COR-L47 (cell line): ENCODE measurements at places on chromosomes 1 and 21.

DNA sequence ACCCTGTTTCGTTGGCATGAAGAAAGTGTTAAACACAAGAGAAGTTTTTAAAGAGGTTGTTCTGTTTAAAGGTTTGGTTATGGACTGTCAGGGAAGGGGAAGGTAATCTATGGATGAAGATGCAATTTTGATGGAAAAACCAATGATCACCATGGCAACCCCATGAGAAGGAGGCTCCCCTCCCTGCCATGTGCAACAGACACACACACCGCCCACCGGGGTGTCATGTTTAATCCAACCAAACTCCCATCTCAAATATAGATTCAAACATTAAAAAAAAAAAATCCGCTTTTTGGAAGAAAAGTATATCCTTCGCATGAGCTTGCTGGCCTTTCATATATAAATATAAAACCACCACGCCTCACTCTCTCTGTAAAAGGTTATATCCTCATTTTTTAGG, 80.9 kb upstream of the KRTAP19-8 start:
- no peak for DNase-seq

DNA sequence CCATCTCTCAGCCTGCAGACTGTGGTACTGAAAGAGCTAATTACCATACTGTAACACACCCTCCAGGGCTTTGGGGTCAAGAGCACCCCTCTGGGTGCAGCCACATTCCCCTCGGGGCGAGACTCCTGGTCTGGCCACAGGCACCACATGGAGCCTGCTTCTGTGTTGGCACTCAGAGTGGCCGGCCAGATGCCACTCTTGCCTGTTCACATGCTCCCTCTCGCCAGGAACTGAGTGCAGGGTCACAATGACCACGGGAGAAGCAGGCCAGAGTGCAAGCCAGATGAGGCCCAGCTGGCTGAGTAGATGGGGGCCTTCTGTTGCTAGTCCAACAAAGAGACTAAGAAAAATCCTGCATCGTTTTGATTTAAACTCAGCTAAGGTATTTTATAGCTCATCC, 864.0 kb downstream of the KCNT2 start:
- DNase-seq = no peak

GRCh38 chr1:234069760-234070159, 165.3 kb downstream of the SLC35F3 start:
- no peak for DNase-seq

- DNase-seq = no peak
These were observed 241.2 kb downstream of the SETD4 start for GRCh38 chr21:35819134-35819533.
